ENCODE measurements at places on chromosomes 4 and X.
A peak's percentile ranks its signal among the peaks of the same experiment; 100 is the strongest.

DNA sequence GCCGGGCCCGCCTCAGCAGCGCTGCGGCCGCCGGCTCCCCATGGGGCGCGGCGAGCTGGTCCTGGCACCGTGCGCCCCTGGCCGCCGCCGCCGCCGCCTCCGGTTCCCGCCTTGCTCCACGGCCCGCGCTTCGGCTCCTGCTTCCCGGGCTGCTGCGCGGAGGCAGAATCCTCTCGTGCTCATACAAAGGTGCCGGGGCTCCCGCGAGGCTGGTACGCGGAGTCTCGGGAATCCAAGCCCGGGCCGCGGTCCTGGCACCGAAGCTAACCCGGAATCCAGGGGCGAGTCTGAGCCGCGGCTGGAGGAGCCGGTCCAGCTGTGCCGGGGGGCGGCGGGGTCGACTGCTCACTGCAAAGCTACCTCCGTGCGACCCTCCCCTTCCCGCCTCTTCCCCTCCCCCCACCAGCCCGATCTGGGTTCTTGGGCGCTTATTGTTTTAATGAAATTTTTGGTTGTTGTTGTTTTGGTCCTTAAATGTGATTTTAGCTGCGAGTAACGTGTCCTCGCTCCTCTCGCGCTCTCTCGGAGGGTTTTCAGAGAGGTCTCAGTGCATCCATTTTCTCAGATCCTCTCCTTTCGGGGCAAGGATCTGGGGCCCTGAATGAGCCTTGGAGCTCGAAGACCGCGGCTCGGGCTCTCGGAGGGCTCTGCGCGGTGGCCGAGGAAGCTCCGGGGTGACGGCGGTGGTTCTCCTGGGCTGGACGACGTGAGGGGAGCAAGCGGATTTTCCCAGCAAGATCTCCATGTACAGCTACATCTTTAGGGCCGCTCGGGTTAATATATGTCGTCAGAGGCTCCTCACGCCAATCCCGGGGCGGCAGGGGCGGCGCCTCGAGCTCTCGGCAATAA is at the start of gene HAND2:
HAND2 (minus strand) TSS at position 753 of the 849 bp plus-strand sequence. CDS start 940 bp downstream, outside the sequence.
- no peak for DNase-seq

- DNase-seq, result no peak
These were observed 592.0 kb downstream of the IQCM start for GRCh38 chr4:149223659-149224058.

GRCh38 chr4:185201977-185202962 is 1.5 kb downstream of the CFAP97 start:
- DNase-seq, result no peak

DNA sequence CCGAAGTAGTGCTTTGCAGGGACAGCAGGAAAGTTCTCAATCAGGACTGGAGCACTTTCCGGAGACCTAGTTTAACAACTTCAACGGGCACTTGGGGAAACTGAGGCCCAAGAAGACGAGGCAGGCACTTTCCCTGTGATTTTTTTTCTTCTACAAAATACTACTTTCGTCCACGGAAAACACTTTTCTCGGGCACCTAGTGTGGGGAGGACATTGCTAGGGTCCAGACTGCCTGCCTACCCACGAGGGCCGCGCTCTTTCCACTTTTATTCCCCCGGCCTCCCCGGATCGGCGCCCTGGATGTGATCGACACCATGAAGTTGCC is 125.4 kb upstream of the CXorf66 start:
- DNase-seq, result no peak

GRCh38 chr4:10787365-10787764 is 102.8 kb upstream of the CLNK start:
- DNase-seq, result no peak

GRCh38 chrX:118182025-118182424 is 65.4 kb upstream of the KLHL13 start:
- no peak for DNase-seq

GRCh38 chr4:24278693-24279092 is 305.7 kb downstream of the DHX15 start:
- DNase-seq, result no peak

- no peak for DNase-seq
These were observed 905 bp upstream of the GALNTL6 start for GRCh38 chr4:171812333-171812664.

- DNase-seq, result no peak
These were observed 51.0 kb upstream of the ENPP6 start for GRCh38 chr4:184268584-184269160.

- no peak for DNase-seq
These were observed 520.7 kb upstream of the ARX start for GRCh38 chrX:25536307-25536970.

GRCh38 chr4:24607334-24607733 is 23.0 kb upstream of the DHX15 start:
- no peak for DNase-seq

GRCh38 chr4:140220058-140220457 is 66.1 kb upstream of the MAML3 start:
- DNase-seq, result no peak

GRCh38 chr4:108042927-108043326 is 53.2 kb downstream of the HADH start:
- no peak for DNase-seq

DNA sequence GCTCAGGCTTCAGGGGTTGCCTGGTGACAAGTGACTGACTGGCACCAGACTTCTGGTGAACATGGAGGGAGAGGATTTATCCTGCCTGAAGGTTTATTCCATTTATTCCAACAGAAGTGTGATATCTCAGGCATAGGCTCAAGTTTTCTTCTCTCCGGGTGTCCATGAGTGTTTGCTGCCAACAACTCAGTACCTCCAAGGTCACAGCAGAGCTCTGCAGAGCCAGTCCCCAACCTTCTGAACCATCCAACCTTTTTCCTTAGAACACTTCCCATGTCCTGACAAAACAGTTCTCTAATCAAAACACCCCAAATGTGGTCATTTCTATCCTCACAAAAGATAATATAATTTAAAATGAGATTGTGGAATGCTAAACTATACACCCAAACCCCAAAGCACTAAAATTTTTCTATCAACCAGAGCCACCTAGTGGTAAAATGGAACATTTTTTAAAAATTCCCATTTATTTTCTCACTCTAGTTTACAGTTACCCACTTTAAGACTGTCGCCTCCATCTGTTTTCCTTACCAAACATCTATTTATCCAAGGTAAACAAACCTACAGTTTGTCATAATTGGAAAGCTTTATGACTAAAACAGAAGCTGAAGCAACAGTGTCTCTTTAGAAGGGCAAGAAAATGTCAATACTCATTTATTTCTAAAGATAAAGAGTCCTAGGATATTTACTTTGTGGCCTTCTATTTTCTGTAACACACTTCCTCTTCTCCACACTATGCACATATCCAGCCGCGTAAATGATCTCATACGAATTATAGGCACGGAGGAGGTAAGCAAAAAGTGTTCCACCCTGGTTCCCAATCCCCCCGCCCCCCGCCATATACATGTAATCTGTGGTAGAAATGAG is 39.5 kb downstream of the TMEM154 start:
- no peak for DNase-seq

DNA sequence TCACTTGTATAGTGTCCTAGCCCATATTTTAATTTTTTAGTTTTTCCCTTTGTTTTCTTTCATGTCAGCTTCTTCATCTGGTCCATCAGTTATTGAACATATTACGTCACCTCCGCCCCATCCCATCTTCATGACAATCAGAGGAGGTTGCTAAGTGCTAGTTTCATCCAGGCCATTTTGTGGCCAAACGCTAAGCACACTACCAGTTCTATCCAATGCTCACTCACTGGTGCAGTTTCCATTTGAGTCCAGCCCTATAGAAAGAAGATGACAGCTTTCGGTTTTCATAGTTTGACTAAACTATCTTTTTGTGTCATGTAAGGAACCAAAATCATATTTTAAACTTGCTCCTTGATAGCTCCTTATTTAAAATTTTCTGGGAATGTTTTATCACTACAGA is 304.2 kb downstream of the TENM3 start:
- no peak for DNase-seq

DNA sequence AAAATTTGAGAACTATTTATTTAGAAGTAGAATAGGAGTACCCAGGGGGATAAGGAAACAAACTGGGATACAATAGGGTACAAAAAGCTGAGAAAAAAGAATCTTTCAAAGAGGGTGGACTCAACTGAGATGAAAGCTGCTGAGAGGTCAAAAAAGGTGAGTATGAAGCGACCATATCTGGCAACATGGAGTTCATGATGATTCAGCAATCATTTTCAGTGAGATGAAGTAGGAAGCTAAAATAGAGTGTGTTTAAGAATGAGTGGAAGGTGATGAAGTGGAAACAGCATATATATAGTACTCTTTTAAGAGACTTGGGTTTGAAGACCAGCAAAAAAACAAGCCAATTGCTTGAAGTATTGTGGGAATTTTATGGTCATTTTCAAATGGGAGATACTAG is 72.0 kb upstream of the IL13RA2 start:
- no peak for DNase-seq

DNA sequence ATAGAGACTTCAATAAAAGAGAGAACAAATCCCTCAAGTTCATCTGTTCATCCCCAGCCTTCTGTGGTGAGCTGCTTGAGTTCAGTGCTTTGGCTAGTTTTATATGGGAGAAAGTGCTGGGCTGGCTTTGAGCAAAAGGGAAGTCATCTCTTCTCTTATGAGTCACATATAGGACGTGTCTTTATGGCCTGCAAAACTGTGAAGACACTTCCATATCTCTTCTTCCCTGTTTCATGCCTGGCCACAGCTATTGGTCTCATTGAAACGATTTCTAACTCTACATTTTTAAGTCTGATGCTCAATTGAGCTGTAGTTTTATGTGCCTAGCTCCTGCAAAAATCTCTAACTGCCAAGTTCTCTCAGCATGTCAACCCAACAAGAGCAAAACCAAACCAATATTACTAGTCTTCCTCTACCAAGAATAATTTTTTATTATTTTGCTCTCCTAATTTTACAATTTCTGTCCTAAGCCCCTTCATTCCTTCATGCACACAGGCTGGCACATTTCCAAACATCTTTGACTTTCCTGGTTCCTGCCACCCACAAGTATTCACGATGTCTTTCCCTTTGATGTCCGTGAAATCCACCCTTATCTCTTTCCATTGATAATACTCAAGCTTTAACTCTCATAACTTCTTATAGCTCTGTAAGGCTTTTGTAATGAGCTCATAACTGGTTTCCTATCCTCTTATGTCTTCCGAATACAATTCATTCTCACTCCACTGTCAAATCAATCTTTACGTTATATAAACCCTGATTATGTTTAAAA is 165.3 kb downstream of the BTC start:
- DNase-seq, result peak; percentile 35

- no peak for DNase-seq
These were observed 307.9 kb downstream of the C4orf33 start for GRCh38 chr4:129403848-129404247.

DNA sequence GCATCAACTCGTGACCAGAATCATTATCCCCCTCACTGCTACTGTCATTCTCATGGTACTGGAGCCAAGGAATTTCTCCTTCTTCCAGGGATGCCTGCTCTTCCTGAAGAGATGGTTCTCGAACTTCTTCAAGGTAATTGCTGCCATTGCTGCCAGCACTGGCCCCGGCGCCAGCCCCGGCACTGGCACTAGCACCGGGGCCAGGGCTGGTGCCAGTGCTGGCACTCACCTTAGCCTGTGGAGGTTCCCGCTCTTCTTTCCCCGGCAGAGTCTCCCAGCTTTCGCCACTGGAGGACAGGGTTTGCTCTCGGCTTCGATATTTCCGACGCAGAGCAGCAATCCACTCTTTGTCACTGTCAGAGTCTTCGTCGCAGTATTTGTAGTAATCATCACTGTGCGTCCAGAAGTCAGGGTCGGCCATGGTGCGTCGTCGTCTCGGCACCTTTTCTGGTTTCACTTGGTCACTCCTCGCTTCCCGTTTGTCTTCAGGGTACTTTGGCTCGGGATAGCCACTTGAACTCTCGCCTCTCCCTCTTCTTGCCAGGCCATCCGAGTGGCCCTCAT is 3.4 kb downstream of the PJA1 start:
- DNase-seq, result no peak

DNA sequence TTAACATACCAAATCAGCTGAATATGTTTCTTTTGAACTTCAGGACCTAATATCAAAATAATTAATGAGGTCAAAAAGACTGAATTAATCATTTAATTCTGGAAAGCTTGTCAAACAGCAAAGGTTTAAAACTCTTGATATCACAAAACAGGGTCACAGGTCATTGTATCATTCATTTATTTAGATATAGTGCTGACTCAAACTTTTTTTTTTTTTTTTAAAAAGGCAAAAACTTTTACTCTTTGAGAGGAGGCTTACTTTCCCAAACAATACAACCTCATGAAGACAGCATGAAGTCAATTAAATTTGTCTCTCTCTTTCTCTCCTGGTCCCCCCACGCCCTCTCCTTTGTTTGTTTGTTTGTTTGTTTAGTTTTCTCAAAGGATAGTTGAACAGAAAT is 15.6 kb upstream of the GPR78 start:
- no peak for DNase-seq

DNA sequence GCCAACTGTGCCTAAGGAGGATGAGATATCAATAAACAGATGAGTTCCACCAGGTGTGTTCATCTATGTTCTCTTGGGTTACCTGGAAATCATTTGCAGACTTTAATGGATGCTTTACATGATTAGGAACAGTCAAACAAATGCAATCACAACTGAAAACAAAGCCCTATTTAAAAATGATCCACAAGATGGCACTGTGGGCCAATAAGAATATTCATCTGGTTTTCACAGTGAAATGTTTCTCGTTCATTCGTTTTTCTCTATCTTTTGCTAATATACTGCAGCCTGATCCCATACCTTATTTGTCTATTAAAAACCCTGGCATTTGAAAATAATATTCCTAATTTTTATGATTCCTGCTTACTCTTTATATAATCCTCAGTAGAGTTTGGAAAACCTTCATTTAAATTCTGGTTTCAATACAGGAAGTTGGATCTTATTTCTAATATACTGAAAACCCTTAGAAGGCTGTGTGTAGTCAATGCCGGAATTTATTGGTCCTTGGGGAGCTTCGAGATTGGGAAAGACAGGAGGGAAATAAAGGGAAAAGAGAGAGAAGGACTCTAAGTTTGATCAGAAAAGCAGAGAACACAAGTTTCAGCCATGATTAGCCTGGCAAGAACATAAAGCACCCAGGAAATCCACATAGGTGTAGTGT is 63.8 kb upstream of the TAPT1 start:
- DNase-seq, result no peak

DNA sequence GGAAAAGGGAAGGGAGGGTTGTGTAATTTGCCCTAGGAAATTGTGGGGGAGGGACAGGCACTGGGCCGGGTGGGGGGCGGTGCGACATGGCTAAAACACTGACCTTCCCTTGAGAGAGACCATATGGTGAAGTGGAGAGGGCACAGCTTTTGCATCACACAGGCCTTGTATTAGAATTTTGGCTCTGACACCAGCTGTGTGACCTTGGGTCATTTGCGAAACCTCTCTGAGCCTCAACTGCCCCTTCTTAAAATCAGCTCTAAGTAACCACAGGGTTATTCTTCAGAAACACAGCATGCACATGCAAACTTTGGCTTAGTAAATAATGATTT is 25.8 kb downstream of the PDGFRA start:
- no peak for DNase-seq

GRCh38 chr4:185809121-185809520 is 2.9 kb downstream of the SORBS2 start:
- DNase-seq, result no peak

DNA sequence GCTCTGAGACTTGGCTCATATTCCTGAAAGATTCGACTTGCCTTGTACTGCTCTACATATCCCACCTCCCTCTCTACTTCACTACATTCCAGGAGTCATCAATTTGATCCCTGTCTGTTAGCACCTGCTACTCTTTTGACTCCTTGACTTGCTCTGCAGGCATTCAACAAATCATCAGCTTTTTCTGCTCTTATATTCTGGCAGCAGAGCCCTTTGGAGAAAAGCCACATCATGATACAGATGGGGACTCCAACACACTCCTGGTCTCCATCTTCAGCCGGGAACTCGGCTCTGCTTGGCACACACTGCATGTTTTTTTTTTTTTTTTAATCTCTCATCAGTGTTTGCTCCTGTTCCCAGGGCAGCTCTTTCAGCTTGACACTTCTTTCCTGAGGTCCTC is 293.2 kb upstream of the LCORL start:
- DNase-seq, result no peak

Measured in CD4-positive, alpha-beta T cell treated with Interleukin-15 for 1 hour (primary cell).